ENCODE measurements at places on chromosomes 7 and 10.
A peak's percentile ranks its signal among the peaks of the same experiment; 100 is the strongest.

DNA sequence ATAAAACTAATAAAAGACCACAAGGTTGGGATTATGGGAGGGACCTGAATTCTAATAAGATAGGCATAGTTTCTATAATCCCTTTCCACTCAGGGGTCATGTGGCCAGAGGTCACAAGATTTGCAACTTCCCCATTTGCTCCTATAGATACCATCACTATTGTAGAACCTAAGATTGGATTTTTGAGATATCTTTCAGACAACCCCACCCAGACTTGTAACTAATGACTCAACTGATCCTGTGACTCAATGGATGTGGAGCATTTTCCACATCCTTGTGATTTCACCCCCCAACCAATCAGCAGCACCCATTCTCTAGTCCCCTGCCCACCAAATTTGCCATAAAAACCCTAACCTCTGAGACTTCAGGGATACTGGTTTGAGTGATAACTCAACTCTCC lies 51.9 kb upstream of the PIK3AP1 start:
- no peak for DNase-seq

DNA sequence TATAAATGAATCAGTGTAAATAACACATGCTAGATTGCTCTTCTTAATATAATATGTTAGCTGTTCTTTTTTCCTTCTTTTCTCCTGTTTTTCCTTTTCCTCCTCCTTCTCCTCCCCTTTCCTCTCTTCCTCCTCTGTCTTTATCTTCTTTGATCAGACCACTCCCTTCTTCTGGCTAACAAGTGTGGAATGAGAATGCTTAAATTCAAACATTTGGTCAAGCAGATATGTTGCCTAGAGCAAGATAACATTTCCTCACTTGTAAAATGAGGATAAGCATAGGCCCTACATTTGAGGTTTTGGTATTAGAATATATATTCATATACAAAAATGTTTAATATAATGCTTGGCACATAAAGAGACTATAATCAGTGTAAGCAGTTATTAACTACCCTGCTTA lies 299.1 kb downstream of the PCDH15 start:
- DNase-seq, result no peak

DNA sequence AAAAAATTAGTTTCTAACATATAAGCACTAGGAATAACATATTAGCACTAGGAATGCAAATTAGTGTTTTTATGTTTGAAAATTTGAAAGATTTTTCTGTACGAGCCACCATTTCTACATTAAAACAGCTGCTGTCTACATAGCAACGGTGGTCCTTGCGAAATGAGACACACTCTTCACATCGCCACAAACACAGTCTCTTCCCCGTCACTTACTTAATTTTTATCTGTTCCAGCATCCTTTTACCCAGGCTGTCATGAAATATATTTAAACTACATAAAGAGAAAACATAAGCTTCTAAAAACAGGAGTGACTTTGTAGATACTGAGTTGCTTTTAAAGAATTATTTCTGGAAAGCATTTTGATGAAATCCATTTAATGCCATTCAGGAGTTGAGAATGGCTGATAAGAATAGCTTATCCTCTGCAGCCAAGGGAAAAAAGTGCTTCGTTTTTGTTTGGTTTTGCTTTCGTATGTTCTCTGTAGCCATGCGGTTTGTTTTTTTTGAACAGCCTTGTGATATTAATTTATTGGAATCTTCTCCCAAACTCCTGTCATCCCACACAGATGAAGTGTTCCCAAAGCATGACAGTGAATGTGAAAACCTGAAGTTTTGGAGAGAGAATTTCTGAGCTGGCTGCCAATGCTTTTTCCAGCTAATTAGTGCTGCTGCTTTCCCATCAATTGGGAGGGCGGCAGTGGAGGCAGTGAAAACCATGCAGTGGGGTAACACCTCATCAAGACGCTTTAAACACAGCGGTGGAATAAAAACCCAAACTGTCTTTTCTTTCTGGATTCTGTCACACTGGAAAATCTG lies 603.7 kb upstream of the ADARB2 start:
- DNase-seq, result no peak

GRCh38 chr10:35195361-35196306 lies 69.0 kb downstream of the CREM start:
- peak; percentile 89 for DNase-seq

GRCh38 chr10:60021361-60021760 lies 115.0 kb upstream of the CCDC6 start:
- DNase-seq, result no peak

DNA sequence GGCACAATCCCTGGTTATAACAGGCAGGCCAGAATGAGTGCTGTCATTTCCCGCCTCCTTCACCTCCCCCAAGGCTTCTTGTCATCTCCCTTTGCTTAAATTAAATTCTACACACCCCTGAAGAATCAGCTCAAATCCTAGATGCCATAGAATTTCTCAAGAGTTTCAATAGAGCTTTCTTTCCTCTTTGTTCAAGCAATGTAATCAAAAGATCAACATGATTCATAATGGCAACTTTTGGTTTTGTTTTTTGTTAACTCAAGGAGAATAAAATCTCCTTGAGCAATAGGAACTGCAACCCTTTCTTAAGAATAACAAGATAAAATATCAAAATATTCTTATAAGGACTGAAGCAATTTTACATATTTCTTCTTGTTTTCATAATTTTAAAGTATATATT lies 180.8 kb upstream of the CDK1 start:
- DNase-seq, result no peak

GRCh38 chr7:17463511-17464085 lies 165.1 kb downstream of the AHR start:
- no peak for DNase-seq

DNA sequence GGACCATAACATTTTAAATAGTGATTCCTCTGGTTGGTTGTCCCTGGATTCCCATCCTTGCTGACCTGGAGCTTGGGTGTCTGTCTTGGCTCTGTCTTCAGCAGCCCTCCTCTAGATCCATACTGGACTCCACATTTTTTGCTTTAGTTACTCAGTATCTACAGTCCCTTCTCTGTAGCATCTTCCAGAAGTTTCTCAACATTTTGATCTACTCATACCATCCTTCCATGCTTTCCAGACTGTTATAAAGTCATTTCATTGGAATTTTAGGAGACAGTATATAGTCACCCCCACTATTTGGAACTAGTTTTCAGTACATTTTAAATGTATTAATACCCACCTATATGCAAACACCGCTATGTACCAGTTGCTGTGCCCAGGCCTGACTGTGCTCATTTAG lies 25.8 kb downstream of the APBB1IP start:
- DNase-seq, result no peak

- DNase-seq, result no peak
Measured at GRCh38 chr7:151488096-151488495, 31.6 kb downstream of the RHEB start.

DNA sequence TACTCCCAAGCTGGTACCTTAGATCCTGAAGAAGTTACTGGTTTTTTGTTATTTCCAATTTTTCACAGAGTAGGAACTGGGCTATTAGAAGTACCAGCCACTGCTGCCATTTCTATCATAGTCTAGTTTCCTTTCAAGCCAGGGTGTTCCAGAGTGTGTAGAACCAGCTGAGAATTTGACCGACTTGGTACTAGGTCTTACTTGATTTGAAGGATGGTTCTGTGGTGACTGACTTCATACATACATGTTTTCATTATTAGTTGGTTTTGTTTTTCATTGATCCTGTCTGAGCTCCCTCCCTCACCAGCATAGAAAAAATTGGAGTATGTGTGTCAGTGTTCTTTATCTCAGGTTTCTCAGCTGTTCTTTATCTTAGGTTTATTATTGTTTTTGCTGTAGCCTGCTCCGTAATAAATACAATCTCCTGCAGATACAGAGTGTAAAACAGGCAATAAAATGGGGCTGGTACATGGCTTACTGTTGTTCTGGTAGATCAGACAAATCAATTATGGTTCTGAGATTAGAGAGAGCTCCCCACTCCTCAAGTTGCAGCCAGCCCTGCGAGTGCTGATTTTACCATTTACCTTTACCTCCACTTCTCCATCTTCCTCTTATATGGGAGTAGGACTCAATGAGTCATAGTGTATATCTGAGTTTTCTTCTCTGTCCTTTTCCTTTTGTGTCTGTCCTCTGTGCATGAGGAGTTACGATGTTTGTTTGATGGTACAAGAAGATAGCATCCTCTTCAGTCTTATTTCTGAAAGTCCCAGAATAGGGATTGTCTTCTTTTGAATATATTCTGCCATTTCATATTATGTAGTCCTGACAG lies 122.6 kb downstream of the LRRC4 start:
- no peak for DNase-seq

GRCh38 chr7:115300231-115300870 lies 378.5 kb downstream of the MDFIC start:
- DNase-seq, result no peak

DNA sequence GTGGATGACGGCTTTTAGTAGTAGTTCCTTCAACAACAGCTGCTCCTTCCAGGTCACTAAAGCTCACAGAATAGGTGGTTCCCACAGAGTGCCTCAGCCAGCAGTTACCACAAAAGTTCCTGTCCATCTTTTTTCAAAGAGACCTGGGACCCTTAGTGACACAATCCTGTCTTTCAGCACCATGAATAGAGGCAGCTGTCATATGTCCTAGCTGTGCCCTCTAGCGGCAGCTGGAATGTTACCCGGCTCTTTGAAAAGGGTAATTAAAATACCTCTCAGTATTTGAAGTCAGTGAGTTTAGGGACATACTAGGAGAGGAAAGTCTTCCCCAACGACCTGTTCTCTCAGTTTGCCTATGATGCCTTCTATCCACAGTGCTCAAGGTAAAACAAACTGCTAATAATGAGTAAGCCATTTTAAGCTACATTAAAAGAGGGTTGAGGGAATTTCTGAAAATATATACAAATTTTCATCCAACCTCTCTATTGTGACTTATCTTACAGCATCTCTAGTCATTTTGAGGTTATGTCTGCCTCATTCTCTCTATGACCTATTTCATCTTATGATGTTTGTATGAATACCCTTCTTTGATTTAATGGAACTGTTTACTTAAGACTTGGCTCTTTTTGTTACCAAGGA lies 290.8 kb downstream of the NXPH1 start:
- DNase-seq, result no peak

DNA sequence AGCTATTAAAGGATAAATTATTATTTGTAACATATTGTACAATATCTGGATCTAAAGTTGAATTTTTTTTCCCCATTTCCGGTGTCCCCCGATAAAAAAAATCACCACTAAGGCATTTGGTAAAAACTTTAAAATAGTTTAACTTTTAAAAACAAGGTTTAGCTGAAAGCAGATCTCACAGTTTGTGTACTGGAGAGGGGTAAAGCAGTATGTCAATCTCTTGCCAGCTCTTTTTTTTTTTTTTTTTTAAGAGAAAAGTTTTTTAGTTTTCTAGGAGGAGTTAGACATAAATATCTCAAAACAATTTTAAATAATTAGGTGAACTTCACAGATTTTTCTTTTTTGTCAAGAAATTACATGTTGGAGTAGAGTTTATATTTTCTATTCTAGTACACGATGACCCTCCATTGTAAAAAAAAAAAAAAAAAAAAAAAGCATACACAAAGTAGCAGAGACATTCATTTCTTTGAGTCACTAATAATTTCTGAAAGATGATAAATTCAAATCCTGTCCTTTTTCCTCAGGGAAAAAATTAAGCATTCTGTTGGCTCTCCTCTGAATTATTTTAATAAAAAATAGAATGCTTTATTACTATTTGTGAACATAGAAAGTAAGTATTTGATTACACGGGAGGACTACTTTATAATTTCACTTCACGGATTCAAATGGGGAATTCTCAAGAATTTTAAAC lies 1.9 kb upstream of the HBP1 start:
- DNase-seq, result no peak
